ENCODE measurements at places on chromosomes 3 and 15.

DNA sequence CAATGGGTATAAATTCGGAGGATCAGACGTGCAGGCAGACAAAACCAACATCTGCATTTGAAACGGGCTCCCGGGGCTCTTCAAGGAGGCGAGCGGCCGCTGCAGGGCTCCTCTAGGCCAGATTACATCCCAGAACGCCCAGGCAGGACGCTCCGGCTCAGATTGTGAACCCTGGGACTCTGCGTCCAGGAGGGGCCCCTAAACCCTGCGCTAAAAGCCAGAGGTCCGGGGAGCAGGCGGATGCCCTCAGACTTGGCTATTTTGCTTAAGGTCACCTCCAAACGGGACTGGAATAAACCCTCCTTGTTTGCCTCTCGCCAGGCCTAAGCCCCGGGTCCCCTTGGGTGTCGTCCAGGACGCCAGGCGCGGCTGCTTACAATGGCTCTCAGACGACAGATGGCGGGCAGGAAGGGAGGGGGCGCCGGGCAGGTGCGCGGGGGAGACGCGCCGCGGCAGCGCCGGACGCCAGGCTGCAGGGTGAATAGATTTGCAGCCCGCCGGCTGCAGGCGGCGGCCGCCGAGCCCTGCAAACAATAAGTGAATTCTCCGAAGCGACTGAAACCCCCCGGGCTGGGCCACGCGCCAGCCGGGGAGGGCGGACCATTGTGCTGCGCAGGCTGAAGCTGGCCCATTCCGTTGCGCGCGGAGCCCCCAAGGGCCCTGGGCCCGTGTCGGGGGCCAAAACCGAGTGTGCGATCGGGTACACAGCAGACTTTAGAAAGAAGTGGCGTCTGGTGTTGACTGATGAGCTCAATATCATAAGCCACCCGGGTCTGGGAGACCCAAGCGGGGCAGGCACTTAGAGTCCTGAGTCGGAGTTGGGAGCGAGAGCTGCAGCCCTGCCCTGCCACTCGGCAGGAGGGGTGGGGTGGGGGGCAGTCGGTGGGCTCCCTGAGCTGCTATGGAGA lies 32.3 kb upstream of the AMOTL2 start:
- no peak overlapping the region for H3K27ac ChIP-seq
- peak; percentile 34 for DNase-seq
- no peaks in the 10 kb centered on the region for H3K36me3 ChIP-seq

- H3K4me1 ChIP-seq = peaks cover 3% of the 10 kb centered on the region
- H3K27me3 ChIP-seq = no peaks in the 10 kb centered on the region
- DNase-seq = peak; percentile 83
- no peaks in the 10 kb centered on the region for H3K36me3 ChIP-seq
These were observed 542 bp upstream of the MEIS2 start for GRCh38 chr15:37100966-37101215.

- peak; percentile 58 for DNase-seq
- H3K27me3 ChIP-seq = no peaks in the 10 kb centered on the region
- peaks cover 13% of the 10 kb centered on the region for H3K4me1 ChIP-seq
- H3K36me3 ChIP-seq = peaks cover 11% of the 10 kb centered on the region
- H3K4me3 ChIP-seq = no peak overlapping the region
- peak overlapping the region; percentile 71 for H3K27ac ChIP-seq
These were observed 33.7 kb downstream of the UQCC5 start for GRCh38 chr3:52570076-52570475.

- no peaks in the 10 kb centered on the region for H3K36me3 ChIP-seq
- H3K4me3 ChIP-seq = no peak overlapping the region
- H3K27ac ChIP-seq = no peak overlapping the region
- H3K4me1 ChIP-seq = 0 out of 2 replicates have a peak, but pooled peaks cover 3% of the 10 kb centered on the region
These were observed 1.3 kb downstream of the SLC28A2 start for GRCh38 chr15:45253330-45253729.

- peaks cover 25% of the 10 kb centered on the region for H3K36me3 ChIP-seq
- no peaks in the 10 kb centered on the region for H3K27me3 ChIP-seq
- no peak for DNase-seq
- H3K27ac ChIP-seq = no peak overlapping the region
- peaks cover 24% of the 10 kb centered on the region for H3K4me1 ChIP-seq
These were observed 3.6 kb downstream of the LRRC57 start for GRCh38 chr15:42544853-42545629.

GRCh38 chr15:39171944-39172368 lies 408.9 kb upstream of the THBS1 start:
- peak overlapping the region; percentile 83 for H3K27ac ChIP-seq
- peaks cover 27% of the 10 kb centered on the region for H3K4me1 ChIP-seq
- no peaks in the 10 kb centered on the region for H3K27me3 ChIP-seq

DNA sequence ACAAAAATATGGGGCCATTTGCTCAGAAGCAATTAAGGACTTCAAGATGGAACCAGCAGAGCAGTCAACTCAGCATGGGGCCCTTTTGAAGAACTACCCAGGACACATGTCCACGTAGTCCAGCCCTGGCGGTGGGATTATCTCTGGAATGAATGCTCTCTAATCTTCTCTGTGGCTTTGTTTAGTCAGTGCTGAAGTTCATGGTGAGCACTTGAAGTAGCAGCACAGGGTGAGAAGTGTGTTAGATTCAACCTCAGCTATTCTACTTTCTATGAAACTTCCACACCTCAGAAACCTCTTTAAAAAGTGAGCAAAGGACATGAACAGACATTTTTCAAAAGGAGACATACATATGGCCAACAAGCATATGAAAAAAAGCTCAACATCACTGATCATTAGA lies 74.4 kb downstream of the THRB start:
- no peaks in the 10 kb centered on the region for H3K4me1 ChIP-seq
- H3K4me3 ChIP-seq = no peak overlapping the region
- DNase-seq = no peak
- no peaks in the 10 kb centered on the region for H3K36me3 ChIP-seq
- H3K27ac ChIP-seq = no peak overlapping the region
- no peaks in the 10 kb centered on the region for H3K27me3 ChIP-seq

DNA sequence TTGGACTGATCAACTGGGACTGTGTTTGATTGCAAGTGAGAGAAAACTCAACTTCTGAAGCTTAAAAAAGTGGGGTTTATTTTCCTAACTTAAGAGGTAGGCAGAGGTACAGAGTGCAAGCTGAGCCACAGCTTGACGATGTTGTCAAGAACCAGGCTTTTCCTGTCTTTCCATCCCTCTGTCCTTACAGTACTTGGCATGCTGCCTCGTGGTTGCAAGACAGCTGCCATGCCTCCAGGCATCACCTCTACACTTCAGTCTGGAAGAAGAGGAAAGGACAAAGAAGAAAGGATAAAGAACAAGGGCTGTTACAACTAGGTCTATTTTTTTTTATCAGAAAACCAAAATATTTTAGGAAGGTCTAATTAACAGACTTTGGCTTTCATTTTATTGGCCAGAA lies 51.8 kb upstream of the GALNT15 start:
- no peaks in the 10 kb centered on the region for H3K27me3 ChIP-seq
- H3K36me3 ChIP-seq = no peaks in the 10 kb centered on the region
- no peak overlapping the region for H3K27ac ChIP-seq
- peaks cover 30% of the 10 kb centered on the region for H3K4me1 ChIP-seq
- no peak overlapping the region for H3K4me3 ChIP-seq

GRCh38 chr15:43376017-43376705 lies 5.3 kb downstream of the TUBGCP4 start:
- H3K4me1 ChIP-seq = no peaks in the 10 kb centered on the region
- H3K4me3 ChIP-seq = no peak overlapping the region
- no peaks in the 10 kb centered on the region for H3K27me3 ChIP-seq
- H3K27ac ChIP-seq = no peak overlapping the region

GRCh38 chr3:166837535-166837934 lies 542.6 kb downstream of the ZBBX start:
- H3K36me3 ChIP-seq = no peaks in the 10 kb centered on the region
- no peaks in the 10 kb centered on the region for H3K27me3 ChIP-seq
- H3K4me3 ChIP-seq = no peak overlapping the region
- no peak overlapping the region for H3K27ac ChIP-seq
- H3K4me1 ChIP-seq = no peaks in the 10 kb centered on the region

DNA sequence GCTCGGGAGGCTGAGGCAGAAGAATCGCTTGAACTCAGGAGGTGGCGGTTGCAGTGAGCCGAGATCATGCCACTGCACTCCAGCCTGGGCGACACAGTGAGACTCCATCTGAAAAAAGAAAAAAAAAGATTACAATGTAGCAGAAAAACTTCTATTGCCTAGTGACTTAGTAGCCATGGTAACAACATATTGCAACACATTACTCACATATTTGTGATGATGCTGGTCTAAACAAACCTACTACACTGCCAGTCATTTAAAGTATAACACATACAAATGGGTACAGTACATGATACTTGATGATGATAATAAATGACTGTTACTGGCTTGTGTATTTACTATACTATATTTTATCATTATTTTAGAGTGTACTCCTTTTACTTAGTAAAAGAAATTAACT lies 125.6 kb downstream of the PLOD2 start:
- H3K27ac ChIP-seq = peak overlapping the region; percentile 29
- no peaks in the 10 kb centered on the region for H3K27me3 ChIP-seq
- H3K4me1 ChIP-seq = no peaks in the 10 kb centered on the region
- DNase-seq = peak; percentile 59
- H3K36me3 ChIP-seq = peaks cover 20% of the 10 kb centered on the region
- H3K4me3 ChIP-seq = no peak overlapping the region

- no peaks in the 10 kb centered on the region for H3K27me3 ChIP-seq
- no peaks in the 10 kb centered on the region for H3K36me3 ChIP-seq
- H3K4me3 ChIP-seq = no peak overlapping the region
- H3K4me1 ChIP-seq = no peaks in the 10 kb centered on the region
- H3K27ac ChIP-seq = no peak overlapping the region
- no peak for DNase-seq
These were observed 1012.7 kb upstream of the CADM2 start for GRCh38 chr3:83946049-83946448.

Measured in GM23248 (cell line).